ENCODE measurements at places on chromosomes 1 and 21. TPM values are rescaled to one million over a fixed set of nuclear protein-coding genes. Genes with fewer than 3 reads are reported as not detected.

The CHODL gene
- not detected for total RNA-seq

The ZNF648 gene
- total RNA-seq: not detected

The TCHH gene
- total RNA-seq: not detected

The FCRLA gene
- not detected for total RNA-seq

The FAM110D gene
- total RNA-seq: not detected

The NR1I3 gene
- total RNA-seq: not detected

The COL11A1 gene
- not detected for total RNA-seq

- no peak for DNase-seq
These were observed 100.9 kb downstream of the ARHGEF10L start for GRCh38 chr1:17640393-17640792.

DNA sequence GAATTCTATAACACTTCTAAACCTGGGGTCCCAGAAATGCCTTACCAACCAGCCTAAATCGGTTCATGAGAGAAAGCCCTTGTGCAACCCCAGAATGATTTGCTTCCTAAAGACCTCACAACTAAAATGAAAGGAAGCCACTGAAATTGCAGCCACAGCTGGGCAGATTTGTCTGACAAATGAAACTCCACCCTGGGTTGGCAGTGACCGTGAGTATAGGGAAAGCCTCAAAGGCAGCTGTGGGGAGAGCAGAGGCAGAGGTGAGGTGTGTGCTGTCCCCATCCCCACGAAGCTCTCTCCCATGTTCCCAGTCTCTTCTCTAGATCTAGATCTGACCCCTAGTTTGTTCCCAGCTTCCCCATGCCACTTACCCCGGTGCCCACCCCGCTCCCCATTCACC, 23.1 kb downstream of the RHBDL2 start:
- no peak for DNase-seq

DNA sequence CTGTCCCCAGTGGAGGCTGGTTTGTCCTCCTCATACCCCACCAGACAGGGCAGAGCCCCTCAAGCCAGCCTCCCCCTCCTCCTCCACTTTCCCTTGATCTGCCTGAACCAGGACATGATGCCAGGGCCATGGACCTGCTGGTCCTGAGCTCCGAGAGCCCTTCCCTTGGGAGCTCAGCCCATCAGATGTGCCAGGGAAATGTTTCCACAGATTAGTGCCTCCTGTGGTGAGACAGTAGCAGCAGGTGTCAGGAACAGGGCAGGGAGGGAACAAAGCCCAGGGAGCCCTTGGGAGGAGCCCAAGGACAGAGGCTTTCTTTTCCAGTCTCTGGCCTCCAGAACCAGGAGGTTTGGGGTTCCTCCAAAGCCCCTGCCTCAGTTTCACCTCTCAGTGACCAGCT, 14.6 kb upstream of the SLC41A1 start:
- no peak for DNase-seq

GRCh38 chr1:151455231-151455630, 4.1 kb downstream of the POGZ start:
- no peak for DNase-seq

- no peak for DNase-seq
These were observed 94.4 kb downstream of the SH3GLB1 start for GRCh38 chr1:86798608-86799291.

DNA sequence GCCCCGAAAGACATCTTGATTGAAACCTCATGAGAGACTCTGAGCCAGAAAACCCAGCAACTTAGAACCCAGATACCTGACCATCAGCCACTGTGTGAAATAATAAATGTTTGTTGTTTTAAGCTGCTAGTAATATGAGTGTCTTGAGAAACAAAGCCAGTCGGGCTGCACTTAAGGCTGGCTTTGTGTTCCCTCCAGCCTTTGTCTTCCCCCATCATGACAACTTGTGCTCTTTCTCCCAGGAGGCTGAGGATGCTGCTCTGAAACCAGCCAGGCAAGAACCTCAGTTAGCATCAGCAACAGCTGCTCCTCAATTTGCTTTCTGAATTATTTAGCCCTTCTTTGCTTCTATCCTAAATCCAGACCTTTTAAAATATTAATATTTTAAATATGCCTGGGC, 78.2 kb downstream of the SLC16A1 start:
- no peak for DNase-seq

DNA sequence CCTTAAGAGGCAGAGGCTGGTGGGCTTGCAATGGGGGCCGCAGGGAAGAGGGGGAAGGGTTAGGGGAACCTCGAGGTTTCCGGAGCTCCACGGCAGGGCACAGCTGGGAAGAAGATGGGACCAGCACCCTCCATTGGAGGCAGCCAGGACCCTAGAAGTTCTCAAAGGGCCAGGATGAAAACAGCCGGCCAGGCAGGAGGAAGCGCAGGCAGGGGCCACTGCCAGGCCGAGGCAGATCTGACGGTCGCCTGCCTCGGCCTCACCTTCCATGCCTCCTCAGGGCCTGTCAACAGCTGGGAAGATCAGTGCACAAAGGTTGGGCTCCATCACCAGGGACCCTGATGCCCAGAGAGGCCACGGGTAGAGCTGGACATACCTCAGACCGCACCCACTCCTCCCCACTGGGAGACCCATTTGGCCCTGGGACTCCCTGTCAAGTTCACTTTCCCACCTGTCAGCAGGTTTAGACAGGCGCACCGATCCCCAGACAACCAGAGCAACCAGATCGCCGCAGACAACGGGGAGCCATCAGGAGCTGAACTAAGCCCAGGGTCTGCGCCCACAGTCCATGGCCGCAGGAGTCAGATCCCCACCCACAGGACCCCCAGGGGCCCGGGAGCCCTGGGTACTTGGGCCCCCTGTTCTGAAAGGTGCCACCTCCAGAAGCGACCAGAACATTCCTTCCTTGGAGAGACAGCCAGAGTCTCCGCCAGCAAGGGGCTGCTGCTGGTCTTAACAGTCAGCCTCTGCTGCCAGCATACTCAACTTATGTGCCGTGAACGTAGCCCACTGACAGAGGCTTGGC, 2.2 kb downstream of the SLC19A1 start:
- no peak for DNase-seq

DNA sequence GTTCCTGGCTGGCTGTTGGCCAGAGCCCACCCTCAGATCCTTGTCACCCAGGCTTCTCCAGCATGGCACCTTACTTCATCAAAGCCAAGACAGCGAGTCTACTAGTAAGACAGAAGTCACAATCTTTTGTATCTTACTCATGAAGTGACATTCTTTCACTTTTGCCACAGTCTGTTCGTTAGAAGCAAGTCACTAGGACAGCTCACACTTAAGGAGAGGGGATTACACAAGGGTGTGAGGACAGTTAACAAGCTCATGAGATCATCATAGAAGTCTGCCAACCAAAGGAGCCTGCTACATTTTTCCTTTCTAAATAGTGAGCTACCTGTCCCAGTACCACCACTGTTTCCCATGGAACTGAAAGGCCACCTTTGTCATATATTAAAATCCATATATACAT, 61.5 kb downstream of the PACC1 start:
- no peak for DNase-seq

- DNase-seq: no peak
These were observed 984.6 kb downstream of the ADGRL2 start for GRCh38 chr1:82785268-82785790.

DNA sequence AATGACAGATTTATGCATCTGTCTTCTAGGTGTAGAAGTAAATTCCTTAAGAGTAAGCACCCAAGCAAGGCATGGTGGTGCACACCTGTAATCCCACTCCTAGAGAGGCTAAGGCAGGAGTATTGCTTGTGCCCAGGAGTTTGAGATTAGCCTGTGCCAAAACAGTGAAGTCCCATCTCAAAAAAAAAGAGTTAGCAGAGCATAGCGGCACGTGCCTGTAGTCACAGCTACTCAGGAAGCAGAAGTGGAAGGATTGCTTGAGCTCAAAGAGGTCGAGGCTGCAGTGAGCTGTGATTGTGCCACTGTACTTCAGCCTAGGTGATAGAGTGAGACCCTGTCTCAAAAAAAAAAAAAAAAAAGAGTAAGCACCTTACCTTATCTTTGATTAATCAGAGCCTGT, 15.1 kb upstream of the TIPRL start:
- DNase-seq: no peak

- DNase-seq: no peak
These were observed 904 bp upstream of the FHL3 start for GRCh38 chr1:38006008-38006828.

DNA sequence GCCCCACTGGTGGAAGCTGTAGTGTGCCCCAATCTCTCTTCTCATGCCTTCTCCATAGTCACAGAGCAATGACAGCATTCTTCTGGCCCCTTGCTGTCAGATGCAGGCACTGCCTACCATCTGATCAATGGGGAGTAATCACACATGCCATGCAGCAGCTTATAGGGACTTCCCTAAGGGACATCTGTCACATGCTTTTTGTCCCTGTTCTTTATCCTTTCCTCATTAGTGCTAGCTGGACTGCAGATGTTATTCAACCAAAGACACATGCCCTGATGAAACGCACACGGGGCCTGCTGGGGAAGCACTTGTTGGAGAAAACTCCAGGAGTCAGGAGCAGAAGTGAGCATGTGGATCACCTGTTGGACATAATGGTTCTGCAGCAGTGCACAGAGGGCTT, 108.7 kb downstream of the KCNJ15 start:
- DNase-seq: no peak

DNA sequence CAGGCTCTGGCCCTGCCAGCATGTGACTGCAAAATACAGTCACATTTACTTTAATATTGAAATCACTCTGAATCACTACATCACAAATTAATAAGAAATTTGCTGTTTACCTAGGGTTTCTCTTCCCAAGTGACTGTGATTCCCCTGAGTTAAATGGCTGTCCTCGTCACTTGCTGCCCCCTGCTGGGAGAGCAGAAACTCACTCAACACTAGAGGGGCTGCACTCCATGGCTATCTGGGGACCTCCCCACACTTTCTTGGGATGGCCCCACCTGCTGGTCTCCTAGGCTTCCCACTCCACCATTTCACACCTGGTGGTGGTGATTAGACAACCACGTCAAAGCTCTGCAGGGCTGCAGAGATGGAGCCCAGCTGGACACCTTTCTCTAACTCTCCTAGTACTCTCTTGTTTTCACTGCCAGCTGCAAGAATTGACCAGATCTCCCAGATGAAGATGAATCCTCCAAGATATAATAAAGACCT, 63.4 kb downstream of the CD2 start:
- DNase-seq: peak; percentile 70

DNA sequence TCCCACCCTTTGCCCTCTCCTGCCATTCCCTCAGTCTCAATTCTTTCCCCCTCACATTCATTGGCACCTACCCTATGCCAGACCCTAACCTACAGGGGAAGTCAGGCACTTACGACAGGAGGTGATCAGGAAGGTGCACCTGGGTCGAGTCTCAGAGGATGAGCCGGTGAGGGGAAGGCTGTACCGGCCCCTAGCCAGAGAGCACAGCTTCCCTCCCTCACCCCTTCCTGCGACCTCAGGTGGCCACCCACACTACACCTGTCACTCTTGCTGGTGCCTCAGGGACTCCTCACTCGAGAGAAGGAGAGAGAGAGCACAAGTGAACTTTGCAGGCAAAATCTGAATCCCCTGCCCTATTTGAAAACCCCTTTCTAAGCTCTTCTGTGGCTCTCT, 1.7 kb upstream of the MYOM3 start:
- no peak for DNase-seq

DNA sequence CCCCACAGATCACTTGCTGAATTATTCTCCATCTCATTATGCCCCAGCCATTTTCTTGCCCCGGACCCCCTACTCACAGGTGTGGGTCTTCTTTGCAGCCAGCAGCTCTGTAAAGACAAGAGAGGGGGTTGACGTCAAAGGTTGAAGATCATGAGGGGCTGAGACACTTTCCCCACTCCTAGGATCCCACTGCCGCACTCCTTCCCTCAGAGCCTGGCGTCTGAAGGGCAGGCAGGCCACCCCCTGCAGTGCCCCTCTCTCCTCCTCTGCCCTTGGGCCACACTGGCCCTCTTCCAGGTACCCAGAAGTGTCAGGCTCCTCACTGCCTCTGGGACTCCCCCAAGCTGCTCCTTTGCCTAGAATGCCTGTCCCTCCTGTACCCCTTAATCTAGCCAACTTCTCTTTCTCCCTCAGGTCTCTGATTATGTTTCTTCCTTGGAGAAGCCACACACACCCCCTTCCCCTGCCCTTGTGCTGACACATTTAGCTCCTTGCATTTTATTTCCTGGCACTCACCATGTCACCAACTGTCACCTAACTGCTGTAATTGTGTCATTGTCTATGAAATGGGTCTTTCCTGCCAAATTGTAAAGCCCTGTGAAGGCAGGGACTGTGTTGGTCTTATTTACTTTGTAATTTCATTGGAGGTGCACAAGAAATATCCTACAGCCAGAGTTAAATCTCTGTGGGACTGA, 2.1 kb downstream of the RORC start:
- DNase-seq: no peak

GRCh38 chr1:1924386-1924785, 5.3 kb upstream of the TMEM52 start:
- DNase-seq: no peak

GRCh38 chr1:77542813-77543420, 139.5 kb downstream of the ZZZ3 start:
- no peak for DNase-seq

DNA sequence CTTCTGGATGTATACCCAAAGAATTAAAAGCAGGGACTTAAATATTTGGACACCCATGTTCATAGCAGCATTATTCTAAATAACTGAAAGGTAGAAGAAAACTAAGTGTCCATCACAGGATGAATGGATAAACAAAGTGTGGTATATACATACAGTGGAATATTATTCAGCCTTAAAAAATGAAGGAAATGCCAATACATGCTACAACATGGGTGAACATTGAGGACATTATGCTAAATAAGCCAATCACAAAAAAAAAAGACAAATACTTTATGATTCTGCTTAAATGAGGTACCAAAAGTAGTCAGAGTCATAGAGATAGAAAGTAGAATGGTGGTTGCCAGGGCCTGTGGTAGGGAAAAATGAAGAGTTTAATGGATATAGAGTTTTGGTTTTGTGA, 14.1 kb downstream of the EEIG2 start:
- DNase-seq: no peak

- DNase-seq: peak; percentile 65
These were observed 113.1 kb upstream of the IRF2BP2 start for GRCh38 chr1:234722904-234723720.

- DNase-seq: no peak
These were observed 233.9 kb downstream of the SLC45A1 start for GRCh38 chr1:8551613-8552489.

Measured in CD8-positive, alpha-beta T cell (primary cell).